DMS53 (cell line): ENCODE measurements at places on chromosomes 3 and 15.

DNA sequence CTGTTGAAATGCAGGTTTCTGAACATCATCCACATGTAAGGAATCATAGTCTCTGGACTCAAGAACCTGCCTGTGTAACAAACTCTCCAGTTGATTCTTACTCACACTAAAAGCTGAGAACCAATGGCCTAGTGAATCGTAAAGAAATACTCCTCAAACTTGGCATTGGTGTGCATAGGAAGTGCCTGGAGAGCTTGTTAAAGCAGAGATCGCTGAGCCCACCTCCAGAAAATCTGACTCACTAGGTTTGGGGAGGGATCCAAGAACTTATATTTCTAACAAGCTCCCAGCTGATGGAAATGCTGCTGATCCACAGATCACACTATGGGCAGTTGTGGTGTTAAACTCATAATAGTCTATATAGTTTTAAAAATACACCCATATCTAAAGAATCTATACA lies 55.8 kb upstream of the LMCD1 start:
- peak; percentile 2 for DNase-seq

GRCh38 chr15:42491539-42492225 lies 741 bp upstream of the ZNF106 start:
- peak; percentile 60 for DNase-seq

- DNase-seq: no peak
These were observed 143.2 kb upstream of the ARHGEF26 start for GRCh38 chr3:153978006-153978405.

- DNase-seq: no peak
These were observed 14.9 kb downstream of the AMIGO3 start for GRCh38 chr3:49704629-49705028.

- DNase-seq: no peak
These were observed 124.3 kb upstream of the EIF1B start for GRCh38 chr3:40185029-40185695.

GRCh38 chr3:140373234-140373633 lies 304.6 kb upstream of the TRIM42 start:
- no peak for DNase-seq

GRCh38 chr3:177758126-177758525 lies 560.8 kb upstream of the TBL1XR1 start:
- no peak for DNase-seq

- no peak for DNase-seq
These were observed 39.8 kb downstream of the CGGBP1 start for GRCh38 chr3:88019024-88019423.

DNA sequence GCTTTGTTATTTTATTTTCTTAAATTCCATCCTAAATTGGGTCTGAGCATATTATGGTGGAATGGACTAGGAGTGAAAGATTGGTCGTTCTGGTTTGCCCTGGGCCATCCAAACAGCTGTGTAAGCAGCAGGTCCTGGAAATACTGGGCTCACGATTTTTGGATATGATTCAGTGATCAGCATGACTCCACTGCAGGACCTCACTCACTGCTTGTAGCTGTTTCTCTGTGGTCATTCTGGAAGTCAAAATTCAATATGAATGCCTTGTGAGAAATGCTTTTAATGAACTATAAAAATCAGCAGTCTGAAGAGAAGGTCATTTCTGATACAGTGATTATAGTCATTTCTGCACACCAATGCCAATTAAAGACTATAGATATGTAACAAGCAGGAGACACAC lies 185.0 kb downstream of the RBMS3 start:
- DNase-seq: no peak

GRCh38 chr15:47887241-47887800 lies 170.0 kb downstream of the SEMA6D start:
- DNase-seq: no peak

DNA sequence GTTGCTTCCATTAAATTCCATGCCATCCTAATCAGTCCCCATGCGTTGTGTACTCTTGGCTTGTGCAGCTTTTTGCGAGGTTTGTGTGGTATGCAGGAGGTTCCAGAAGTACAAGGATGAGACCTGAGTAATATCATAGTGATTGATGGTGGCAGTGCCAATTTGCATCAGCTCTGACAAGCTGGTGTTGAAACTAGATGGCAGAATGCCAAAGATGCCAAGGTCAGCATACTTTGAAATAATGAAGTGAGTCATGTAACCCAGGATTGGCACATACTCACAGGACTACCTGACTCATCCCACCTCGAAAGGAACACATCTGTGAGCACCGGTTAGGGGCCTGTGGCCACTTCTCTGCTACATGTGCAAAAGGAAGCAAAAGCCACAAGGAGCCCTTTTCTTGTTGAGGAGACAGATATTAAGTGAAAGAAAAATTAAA lies 14.3 kb downstream of the KAT2B start:
- peak; percentile 69 for DNase-seq

GRCh38 chr15:62797171-62797570 lies 245.4 kb upstream of the TPM1 start:
- DNase-seq: no peak

DNA sequence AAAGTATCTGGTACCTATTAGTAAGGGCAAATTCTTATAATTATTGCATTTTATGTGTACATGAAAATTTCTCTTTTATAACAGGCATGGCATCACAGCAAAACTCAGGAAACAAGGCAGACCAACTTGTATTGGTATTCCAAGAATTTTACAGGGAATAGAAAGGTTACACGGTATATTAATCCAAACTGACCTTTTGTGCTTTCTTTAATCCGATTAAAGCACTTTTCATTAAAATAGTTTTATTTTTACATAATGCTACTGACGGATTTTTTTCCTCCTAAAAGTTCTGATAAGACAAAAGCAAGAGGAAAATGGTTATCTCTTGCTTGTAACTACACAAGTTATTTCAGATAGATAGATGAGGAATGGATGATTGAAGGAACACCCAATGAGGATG lies 137.0 kb upstream of the SLCO3A1 start:
- no peak for DNase-seq

DNA sequence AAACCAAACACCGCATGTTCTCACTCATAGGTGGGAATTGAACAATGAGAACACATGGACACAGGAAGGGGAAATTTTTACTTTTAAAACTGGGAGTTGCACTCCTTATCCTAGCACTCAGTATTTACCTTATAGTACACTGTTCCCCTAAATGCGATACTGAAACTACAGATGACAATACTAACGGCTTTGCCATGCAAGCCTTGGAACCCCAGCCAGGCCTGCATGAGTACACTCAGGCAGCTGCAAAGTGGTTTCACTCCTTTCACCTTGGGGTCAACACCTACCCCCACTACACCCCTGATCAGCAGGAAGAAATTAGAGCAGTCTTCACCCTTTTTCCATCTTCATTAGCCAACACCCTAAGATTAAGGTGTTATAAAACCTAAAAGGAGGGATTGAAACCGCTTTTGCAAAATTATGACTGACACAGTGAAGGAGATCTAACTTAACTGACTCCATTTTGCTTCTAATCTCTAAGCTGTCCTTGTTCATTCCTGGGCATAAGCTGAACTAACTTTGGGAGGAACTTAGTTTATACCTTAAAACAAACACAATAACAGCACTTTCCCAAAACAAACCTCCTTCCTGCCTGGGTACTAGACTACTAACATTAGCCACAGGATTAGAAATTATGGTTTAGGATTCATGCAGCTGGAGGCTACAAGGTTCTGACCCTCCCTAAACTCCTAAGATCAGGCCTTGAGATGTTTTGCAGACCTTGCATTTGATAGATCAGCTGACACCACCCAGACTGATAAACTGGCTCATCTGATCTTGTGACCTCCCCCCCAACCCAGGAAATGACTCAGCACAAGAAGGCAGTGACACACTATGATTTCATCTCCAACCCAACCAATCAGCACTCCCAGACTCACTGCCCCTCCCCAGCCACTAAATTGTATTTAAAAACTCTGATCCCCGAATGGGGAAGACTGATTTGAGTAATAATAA lies 452.1 kb upstream of the PPP2R3A start:
- peak; percentile 82 for DNase-seq

GRCh38 chr3:101936419-101937356 lies 87.4 kb downstream of the NFKBIZ start:
- peak; percentile 77 for DNase-seq
